Epithelial cell of alveolus of lung (primary cell): ENCODE measurements at places on chromosomes 5 and 9. TPM values are rescaled to one million over a fixed set of nuclear protein-coding genes. Genes with fewer than 3 reads are reported as not detected.

DIRAS2 gene
- not detected in 2 replicates for total RNA-seq

ADGRV1 gene
- total RNA-seq: 0.13 and 0.32 TPM in 2 replicates

TNC gene
- total RNA-seq: 46.0 and 268 TPM in 2 replicates

CBY3 gene
- total RNA-seq: not detected in 2 replicates

HAVCR1 gene
- total RNA-seq: not detected in 2 replicates

BAAT gene
- total RNA-seq: 0.13 and 0.56 TPM in 2 replicates

MARCHF3 gene
- 2.0 and 6.6 TPM in 2 replicates for total RNA-seq

ACSL6 gene
- not detected in 2 replicates for total RNA-seq
